NCI-H187 treated with DMSO at 0.1 percent for 48 hours (cell line): ENCODE measurements at places on chromosomes 3 and 15.
A peak's percentile ranks its signal among the peaks of the same experiment; 100 is the strongest.

DNA sequence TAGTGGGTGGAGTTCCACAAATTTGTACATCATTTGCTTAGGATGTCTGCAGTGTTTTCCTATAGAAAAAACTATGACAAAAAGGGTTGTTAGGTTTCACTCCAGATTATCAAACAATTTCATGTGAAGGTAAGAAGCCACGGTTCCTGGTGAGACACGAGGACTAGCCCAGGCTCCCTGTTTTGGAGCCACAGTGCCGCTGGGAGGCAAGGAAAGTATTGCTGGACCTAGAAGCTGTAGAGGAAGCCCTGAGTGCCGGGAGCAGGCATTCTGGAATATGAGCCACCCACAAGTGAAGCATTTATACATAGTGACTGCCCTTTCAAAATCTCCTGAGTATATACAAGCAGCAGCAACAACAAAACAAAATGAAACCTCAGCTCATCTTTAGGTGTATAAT, 142.0 kb downstream of the GABRB3 start:
- DNase-seq = no peak

GRCh38 chr3:139517321-139518065, 22.0 kb downstream of the RBP1 start:
- DNase-seq = no peak

GRCh38 chr3:45552031-45552793, 42.3 kb upstream of the LIMD1 start:
- DNase-seq = no peak

- DNase-seq = no peak
These were observed 74.4 kb downstream of the THSD4 start for GRCh38 chr15:71189718-71190117.

DNA sequence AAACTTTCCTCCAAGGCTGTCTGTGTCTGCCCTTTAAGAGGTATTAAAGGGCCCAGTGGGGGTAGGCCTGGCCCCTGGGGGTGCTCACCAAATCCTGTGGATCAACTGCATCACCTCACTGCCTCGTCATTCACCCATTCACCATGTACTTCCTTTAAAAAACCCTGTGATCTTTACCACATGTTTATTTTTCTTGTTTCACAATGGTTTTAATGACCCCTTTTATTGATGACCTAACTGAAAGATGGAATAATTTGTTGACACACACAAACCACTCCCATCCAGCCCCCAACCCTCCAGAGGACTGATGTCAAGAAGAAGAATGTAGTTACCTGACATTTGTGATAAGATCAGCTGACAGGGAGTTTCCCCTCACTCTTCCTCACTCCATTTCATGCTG, 40.8 kb downstream of the KCNAB1 start:
- DNase-seq = no peak

- no peak for DNase-seq
These were observed 23.7 kb upstream of the CD47 start for GRCh38 chr3:108114423-108115065.

- no peak for DNase-seq
These were observed 44.6 kb downstream of the EEFSEC start for GRCh38 chr3:128197855-128198254.

GRCh38 chr15:33678176-33678575, 290.1 kb upstream of the CHRM5 start:
- no peak for DNase-seq

DNA sequence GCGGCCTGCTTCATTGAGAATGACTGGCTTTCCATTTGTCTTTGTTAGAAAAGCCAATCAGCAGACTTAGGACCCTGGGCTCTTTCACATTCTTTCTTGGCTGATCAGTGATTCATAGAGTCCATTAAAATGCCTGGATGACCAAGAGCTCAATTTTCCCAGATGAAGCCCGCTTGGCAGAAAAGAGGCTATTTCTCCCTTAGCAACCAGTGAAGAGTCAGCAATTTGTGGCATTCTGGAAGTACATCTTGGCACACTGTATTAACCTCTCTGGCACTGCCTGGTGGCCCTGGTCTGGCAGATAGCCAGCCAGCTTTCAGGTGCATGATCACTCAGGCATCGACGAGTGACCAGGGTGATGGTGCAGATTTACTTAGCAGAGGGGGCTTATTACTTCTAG, 145.7 kb upstream of the PLAAT1 start:
- DNase-seq = peak; percentile 4

DNA sequence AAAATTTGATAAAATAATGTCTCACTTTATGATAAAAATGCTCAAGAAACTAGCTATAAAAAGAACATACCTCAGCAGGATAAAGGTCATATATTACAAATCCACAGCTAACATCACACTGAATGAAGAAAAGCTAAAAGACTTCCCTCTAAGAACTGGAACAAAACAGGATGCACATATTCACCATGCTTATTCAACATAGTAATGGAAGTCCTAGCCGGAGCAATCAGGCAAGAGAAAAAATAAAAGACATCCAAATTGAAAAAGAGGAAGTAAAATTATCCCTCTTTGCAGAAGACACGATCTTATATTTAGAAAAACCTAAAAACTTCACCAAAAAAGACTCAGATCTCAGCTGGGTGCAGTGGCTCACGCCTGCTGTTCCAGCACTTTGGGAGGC, 34.0 kb downstream of the SENP7 start:
- no peak for DNase-seq

GRCh38 chr3:26438325-26438940, 184.1 kb upstream of the LRRC3B start:
- no peak for DNase-seq

DNA sequence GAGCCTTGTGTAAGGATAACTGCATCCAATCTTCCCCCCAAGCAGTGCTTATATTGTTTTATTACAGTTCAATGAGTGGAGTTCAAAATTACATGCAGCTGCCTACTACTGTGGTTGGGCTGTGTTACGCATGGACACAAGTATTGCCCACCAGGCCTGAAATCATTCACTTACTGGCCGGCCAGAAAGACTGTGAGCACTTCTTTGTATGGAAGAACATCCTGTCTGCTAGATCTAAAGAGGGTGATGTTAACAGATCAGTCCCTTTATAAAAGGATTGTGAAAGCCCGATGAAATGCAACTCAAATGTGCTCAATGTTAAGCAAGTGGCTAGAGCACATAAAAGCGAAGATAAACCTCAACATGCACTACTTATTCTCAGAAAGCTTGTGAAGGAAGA, 132.5 kb downstream of the FOXP1 start:
- DNase-seq = no peak

- no peak for DNase-seq
These were observed 30.4 kb downstream of the TFDP2 start for GRCh38 chr3:142118911-142119310.

DNA sequence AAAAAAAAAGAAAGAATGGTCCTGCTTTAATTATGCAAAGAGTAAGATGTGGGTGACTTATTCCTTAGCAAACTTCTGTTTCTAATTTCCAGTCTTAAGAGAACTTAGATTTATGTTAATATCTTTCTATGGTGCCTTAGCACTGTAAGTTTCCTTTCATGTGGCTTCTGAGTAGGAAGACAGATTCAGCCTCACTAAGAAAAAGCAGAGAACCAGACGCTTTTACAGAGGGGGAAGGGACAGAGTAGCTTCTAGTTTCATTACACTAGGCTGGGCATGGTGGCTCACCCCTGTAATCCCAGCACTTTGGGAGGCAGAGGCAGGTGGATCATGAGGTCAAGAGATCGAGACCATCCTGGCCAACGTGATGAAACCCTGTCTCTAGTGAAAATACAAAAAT, 95.0 kb downstream of the DHX30 start:
- DNase-seq = no peak

DNA sequence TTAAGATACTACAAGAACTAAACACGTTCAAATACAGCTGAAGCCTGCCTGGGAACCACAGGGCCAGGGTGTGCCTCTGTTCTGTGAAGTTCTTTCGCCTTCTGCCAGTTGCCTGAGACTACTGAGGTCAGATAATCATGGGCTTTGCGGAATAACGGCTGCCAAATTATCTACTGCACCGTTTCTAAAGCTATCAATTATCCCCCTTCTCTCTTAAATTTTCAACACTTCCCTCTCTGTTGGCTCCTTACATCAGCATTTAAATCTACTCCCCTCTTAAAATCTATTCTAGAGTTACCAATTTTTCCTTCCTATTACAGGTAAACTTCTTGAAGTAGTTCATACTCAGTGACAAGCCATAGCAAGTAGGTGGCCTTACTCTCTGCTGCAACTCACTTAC, 6.2 kb upstream of the NEO1 start:
- no peak for DNase-seq

DNA sequence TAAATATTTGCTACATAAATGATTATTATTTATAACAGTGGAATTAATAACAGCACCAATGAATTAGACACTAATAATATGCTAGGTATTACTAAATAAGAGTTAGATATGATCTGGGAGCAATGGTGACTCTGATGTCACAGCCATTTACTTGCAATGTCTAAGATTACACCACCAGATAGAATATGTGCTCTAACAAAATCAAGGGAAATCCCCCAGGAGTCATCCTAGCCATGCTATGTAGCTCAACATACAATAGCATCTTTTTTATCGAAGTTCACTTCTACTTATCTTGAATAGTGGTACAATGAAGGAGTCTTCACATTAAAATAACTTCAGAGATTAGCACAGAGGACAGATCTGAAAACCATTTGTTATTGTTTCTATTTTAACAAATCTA, 154.0 kb downstream of the FMN1 start:
- no peak for DNase-seq

DNA sequence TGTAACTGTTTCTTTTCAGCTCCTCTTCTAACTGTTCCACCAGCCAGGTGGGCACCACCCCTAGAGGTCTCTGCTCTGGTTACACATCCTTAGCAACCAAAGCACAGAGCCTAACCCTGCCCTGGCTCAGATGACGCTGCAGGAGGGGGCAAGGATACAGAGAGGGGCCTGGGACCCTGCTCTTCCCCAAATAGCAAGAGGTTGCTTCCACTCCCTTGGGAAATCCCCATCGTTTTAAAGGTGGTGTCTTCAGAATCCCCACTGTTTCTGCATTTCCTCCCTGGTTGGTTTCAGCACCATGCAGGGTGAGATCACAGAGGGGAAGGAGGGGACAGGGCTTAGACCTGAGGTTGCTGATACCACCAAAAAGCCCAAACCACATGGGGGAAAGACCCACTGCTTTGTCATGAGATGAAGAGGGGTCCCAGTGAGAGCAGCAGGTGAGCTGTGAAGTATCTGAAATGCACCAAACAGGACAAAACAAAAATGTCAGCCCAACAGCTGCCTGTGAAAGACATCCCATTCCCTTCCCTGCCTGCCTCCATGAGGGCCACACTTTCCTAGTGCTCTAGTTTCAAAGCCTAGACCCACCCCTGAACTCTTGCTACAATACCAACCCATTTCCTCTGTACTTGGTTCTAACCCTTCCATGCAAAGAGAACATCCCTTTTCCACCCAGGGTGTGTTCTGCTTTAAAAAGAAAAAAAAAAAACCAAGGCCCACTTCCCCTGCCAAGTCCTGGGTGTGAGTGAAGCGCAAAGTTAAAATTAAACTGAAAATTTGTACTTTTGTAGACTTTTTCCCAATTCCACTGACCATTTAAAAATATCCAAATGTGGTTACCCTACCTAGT, 29.0 kb downstream of the ANP32A start:
- DNase-seq = no peak
